ENCODE measurements at places on chromosomes 5 and 9.

GRCh38 chr9:96150324-96151227 lies 151.4 kb downstream of the HSD17B3 start:
- DNase-seq, result no peak

DNA sequence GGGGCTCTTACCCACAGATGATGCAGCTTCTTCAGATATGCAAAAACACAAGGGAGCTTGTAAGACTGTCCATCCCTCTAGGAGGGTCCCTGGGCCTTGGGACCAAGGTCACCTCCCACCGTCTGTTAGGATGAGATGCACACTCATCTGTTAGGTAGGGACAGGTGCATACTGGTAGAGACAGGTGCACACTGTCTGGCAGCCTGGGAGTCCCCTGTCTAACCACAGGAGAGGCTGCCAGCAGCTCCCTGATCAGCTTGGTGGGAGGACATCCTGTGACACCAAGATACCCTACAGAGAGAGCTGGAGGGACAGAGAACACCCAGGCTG lies 13.2 kb downstream of the TSPAN17 start:
- no peak for DNase-seq

GRCh38 chr5:102718819-102719218 lies 36.3 kb upstream of the PAM start:
- no peak for DNase-seq

DNA sequence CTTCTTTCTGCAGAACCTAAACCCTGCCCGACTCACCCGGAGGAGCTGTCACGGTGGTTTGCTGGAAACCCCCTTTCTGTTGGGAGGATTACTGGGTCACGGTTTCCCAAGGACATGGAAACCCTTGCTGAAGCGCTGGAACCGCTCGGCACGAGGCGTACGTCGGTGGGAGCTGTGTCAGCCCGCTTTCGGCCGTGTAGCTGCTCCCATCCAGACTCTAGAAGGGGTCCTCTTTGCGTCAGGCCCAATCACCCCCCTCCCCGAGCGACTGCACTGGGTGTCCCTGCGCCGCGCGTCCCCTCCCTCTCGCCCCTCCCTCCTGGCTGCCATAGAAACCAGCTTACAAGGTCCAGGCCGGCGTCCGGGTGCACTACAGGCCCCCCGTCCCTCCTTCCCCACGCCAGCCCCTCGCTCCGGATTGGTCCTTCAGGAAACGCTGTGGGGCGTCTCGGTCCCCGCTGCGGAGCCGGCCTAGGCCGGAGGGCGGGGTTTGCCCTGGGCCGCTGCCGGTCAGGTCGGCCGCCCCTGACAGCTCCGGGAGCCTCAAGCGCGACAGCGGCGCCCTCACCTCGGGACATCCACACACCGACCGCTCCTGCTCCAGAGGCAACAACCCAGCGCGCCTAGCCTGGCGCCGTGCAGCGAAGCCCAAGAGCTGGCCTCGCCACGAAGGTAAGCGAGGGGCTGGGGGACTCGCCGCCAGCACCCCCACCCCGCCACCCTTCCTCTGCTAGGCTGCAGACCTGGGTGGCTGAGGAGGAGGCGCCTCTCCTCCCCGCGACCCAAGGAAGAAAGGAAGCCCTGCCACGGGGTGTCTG lies at the start of gene NIM1K:
TSS of gene NIM1K (plus strand) at position 486 of the 818 bp plus-strand sequence. CDS start 53,551 bp downstream, outside the sequence.
- peak; percentile 18 for DNase-seq

DNA sequence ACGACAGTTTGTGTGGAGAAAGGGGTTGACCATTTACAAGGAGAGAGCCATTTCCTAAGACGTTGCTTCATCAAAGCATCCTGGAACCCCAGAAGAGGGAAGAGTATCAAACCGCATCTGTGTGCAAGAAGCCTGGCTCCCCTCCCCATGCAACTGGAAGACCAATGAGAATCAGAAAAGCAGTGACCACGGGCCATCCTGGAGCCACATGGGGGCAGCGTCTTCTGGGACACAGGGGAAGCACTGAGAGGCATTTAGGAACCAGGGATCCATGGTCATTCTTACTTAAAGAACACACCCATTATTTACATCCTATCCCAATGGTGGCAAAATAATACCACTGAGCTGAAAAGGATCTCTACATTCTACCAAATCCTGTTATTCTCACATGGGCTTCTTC lies 29.3 kb downstream of the SEMA5A start:
- no peak for DNase-seq

- DNase-seq, result no peak
Observed at GRCh38 chr5:92907938-92908606, 672.9 kb downstream of the NR2F1-AS1 start.

GRCh38 chr5:135367076-135367475 lies 32.0 kb downstream of the MACROH2A1 start:
- no peak for DNase-seq

DNA sequence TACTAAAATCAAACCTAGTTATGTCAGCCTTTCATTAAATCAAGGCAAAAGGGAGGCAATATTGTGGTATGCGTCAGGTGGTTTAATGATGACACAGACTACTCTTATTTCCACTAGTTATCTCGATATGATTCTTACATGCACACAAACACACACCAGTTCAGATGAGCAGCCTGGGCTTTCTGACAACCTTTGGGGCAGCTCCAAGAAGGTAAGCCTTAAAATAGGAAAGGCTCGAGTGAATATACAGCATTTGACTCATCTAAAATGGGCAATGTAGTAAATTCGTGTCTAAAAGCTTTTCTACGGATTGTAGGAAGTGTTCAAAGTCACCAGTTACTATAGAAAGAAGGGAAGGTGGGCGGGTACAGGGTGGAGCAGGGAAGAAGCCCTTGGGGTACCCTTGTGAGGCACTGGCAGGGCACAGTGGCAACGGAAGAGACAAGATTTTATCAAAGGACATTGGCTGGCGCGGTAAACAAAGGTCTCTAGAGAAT lies 1.9 kb downstream of the ANKH start:
- no peak for DNase-seq

DNA sequence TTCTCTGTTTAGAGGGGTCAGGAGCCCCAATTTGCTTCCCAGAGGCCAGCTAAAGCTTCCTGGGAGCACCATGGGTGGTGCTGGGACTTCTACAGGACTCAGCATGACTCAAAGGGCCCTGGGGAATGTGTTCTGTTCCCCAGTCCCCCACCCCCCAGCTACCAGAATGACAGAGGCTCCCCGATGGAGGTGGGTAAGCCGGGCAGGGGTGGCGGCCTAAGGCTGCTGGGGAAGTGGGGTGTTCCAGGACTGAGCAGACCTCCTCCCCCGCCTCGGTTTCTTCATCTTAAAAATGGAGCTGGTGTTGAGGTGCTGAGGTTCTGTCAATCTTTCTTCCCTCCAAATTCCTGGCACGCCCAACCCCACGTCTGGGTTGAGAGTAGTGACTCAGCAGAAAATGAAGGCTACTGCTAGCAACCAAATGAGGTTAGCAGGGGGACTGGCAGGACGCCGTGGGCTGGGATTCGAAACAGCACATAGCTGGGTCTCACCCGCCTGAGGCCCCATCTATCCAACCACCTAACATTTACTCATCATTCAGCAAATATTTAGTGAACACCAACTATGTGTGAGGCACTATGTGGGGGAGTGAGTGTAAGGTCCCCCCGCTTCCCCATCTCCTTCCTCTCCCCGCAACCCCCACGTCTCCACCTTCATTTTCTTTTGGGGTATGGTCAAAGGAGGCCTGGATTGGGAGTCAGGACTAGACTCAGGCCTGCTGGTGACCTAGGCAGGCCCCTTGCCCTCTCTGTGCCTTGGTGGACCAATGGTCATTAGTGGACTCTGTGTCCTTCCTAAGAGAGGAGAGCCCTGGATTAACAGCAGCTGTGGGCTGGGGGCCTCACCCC lies 50.2 kb downstream of the C9orf50 start:
- no peak for DNase-seq

DNA sequence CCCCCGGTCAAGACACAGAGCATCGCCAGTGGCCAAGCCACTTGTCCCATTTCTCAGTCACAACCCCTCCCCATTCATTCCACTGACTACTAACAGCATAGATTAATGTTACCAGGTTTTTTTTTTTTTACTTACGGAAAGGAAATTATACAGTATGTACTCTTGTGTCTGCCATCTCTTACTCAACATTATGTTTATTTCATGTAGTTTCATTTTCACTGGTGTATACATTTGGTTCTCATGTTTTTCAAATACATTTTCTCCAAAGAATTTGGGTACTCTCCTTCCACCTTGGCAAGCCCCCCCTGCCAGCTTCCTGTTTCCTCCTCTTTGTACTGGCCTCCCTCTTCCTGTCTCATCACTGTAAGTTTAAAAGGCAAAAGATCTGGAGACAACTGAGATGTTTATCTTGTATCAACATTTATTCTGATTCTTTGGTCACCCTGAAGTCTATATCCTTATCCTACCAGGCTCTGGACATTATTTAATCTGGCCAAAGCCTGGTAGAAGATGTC lies 207.3 kb downstream of the SAXO1 start:
- DNase-seq, result no peak

DNA sequence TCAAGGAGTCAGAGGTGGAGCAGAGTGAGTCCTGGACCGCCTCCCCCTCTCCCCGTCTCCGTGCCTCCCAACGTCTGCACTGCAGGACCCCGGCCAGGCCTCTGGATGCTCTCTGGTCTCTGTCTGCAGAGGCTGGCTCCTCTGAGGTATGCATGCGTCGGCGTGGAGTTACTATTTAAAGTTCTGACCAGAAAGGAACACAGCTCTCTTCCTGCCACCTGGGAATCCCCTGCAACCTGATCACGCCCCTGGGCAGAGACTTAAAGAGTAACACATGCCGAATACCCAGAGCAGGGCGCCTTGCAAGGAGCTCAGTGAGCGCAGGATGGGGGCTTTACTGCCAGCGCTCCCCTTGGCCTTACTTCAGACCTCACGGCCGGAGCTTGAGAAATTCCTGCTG lies 16.0 kb downstream of the ANXA6 start:
- DNase-seq, result no peak

- DNase-seq, result no peak
Observed at GRCh38 chr9:90961375-90961774, 159.8 kb downstream of the SYK start.

DNA sequence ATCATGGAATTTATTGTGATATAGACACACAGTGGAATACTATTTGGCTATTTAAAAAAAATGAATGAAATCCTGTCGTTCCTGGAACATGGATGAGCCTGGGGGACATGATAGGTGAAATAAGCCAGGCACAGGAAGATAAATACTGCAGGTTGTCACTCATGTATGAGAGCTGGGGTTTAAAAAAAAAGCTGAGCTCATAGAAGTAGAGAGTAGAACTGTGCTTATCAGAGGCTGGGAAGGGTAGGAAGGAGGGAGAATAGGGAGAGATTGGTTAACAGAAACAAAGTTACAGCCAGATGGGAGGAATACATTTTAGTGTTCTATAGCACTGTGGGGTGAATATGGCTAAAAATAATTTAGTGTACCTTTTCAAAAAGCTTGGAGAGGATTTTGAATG lies 200.6 kb upstream of the NR4A3 start:
- no peak for DNase-seq

DNA sequence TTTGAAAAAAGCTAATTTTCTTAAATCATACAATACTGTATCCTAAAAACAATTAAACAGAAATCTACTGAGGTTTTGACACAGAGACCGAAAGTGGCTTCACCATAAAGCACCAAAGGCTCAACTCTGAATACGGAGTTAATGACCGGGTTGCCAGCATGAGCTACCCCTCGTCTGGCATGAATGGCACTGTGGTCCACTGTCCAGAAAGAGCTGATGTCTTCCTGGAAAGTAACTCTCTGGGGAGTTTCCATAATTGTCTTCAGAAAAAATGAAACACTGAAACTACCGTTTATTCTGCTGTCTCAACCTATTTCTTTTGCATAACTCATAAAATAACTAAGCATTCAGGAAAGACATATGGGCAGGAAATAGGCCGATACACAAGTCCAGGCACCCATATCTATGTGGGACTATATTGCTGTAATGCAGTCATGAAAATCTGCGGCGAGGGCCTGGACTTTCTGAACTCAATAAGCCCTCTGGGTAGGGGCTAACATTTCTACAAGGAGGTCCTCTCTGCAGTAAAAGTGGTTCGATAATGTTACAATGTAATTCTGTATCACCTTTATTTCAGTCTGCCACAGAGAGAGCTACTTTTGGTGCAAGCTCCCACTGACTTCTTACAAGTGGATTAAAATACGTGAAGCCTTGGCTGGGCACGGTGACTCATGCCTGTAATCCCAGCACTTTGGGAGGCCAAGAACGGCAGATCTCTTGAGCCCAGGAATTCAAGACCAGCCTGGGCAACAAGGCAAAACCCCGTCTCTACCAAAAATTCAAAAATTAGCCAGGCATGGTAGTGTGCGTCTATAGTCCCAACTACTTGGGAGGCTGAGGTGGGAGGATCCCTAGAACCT lies 52.4 kb downstream of the ANKH start:
- no peak for DNase-seq

DNA sequence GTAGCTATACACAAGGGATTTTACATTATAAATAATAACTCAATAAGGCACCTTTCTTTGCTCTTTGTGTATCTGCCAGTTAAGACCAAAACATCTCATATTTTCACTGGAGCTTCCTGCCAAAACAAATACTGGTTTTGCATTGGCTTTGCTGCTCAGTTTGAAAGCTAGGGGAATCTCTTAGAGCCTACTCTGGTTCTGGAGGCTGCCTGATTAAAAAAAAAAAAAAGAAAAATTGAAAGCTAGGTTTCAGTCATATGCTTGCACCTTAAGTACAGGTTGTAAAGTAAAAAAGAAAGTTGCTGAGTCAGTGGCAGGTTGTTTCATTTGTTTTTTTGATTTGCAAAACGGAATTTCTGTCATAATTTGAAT lies 2.3 kb downstream of the DENND4C start:
- no peak for DNase-seq

DNA sequence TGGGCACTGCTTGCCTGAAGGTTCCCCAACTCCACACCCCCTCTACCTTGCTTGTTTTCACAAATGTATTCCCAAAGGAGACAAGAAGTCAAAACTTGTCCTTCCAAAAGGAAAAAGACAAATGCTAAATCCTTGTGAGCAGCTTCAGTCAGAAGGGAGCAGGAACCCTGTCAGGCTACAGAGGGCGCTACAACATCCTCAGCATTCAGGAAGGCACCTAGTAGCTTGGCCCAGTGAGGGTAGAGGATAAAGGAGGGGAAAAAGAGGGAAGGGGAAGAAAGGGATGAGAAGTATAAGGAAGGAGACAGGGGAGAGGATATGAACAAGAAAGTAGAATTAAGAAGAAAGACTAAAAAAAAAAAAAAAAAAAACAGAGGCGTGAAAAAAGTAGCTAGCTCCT lies 97.5 kb downstream of the MLLT3 start:
- DNase-seq, result no peak

DNA sequence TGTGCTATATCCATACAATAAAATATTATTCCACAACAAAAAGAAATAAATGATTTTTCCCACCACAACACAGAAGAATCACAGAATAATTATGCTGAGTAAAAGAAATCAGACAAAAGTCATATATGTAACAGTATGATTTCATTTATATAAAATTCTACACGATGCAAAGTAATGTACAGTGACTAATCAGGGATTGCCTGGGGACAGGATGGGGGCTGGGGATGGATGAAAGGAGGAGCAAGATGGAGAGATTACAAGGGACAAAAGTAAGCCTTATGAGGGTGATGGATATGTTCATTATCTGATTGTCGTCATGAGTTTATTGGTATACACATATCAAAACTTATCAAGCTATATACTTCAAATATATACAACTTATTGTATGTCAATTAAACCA lies 154.0 kb downstream of the FBN2 start:
- DNase-seq, result no peak

Data from DMS 273 treated with DMSO at 0.1 percent for 48 hours (cell line).